ENCODE measurements at places on chromosomes 4 and X. TPM values are rescaled to one million over a fixed set of nuclear protein-coding genes. Genes with fewer than 3 reads are reported as not detected.

SHROOM2 gene
- total RNA-seq = 8.8 TPM

NEUROG2 gene
- not detected for total RNA-seq

XG gene
- total RNA-seq = 5.9 TPM

SLC39A8 gene
- total RNA-seq = 27.7 TPM

PRSS48 gene
- not detected for total RNA-seq

FAM9B gene
- not detected for total RNA-seq

CYBB gene
- 6.9 TPM for total RNA-seq

DNA sequence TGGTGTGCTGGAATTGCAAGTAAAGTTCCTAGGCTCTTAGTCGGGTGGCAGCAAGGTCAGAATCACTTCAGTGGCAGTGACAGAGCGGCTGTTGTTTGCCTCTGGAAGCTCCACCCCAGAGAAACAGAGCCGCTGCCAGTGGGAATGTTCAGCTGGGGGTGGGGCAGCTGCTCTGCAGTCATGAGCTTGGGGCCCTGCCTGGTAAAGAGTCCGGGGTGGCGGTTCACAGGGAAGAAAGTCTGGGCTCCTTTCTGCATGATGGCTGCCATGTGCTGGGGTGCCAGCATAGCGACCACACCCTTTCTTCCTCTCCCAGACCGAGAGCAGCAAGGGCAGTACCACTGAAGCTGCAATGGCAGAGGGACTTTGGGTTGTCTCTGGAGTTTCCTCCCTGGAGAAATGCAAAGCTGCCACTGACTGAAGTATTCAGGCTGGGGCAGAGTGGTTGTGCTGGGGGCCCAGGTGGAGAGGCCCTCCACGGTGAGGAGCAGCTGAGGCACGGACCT lies 108.8 kb upstream of the CENPE start:
- no peak for DNase-seq

GRCh38 chr4:105241451-105241850 lies 94.8 kb downstream of the TET2 start:
- no peak for DNase-seq

DNA sequence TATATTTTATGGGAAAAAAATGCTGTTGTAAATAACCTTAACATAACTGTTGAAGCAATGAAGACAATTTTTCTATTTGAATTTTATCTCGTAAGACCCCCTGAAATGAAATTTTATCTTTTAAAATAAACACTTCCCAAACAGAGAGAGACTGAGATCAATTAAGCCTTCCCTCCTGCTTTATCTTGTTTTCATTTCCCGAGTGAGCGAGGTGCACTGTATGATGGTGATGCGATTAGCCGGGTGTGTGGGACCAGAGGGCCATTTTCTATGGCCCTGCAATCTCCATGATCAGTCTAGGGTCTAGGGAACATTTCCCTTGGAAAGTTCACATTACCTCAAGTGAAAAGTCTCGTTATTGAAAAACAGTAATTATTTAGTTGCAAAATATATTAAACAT lies 134.1 kb upstream of the MID1 start:
- DNase-seq = no peak

DNA sequence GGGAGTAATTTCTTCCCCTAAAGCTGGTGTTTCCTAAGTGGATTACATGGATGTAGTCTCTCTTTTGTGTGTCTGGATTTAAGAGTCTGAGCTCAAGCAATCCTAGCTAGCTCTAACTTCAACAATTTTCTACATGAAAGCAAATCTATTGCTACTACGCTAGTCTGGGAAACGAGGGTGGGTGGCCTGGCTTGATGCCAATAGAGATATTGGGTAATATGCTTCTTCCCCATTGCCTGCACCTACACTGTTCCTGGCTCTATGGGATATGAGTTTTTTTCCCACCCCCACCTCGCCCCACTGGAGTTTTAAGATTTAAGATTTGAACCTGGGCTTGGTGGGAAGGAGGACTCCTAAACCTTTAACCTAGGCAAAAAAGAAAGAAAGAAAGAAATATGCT lies 158.8 kb downstream of the RBM46 start:
- no peak for DNase-seq

DNA sequence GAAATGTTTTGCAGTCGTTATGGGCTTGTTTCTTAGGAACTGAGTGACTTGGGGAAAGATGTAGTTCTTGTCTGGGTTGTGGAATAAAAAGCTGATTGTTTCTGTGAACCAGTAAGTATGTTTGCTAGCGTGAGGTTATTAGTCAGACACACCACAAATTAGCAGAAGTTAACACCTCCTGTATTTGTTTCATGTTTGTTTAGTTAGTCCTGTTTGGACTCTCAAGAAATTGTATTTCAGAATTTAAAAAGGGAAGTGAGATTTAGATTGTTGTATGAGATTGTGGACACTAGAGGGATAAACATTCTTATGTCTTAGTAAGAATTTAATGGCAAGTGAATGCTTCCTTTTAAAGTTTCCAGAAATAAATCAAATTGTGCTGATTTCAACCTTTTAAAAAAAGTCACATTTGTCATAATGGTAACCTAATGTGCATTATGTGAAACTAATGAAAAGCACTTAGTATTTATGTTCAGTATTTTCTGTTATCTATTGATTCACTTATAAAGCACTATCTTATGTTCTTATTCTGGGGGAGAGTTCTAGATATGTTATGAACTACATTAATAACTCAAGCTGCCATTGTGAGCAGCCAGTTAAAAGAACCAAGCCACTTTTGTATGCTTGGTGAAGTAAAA lies 25.6 kb downstream of the ATP10D start:
- no peak for DNase-seq

GRCh38 chr4:25863347-25863784 lies 578 bp upstream of the SEL1L3 start:
- no peak for DNase-seq

- no peak for DNase-seq
Observed at GRCh38 chrX:41429592-41429991, 17.6 kb upstream of the NYX start.

- DNase-seq = no peak
Observed at GRCh38 chr4:23130845-23131244, 438.1 kb downstream of the GBA3 start.

DNA sequence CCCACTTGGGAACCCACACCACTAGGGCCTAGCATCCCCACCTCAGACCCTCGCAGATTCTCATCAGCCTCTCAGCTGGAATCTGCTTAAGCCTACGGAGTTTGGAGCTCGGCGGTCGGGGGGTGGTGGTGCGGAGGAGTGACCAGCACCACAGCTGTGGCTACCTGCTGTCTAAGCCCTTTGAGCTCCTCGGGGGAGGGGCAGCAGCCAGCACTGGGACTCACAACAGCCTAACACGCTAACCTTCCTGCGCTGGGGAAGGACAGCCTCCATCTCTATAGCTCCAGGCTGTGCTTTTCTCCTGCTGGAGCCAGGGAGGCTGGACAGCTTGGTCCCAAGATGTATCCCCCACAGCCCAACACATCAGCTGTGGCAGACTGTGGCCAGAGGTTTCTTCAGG lies 281.5 kb downstream of the USP46 start:
- DNase-seq = no peak

DNA sequence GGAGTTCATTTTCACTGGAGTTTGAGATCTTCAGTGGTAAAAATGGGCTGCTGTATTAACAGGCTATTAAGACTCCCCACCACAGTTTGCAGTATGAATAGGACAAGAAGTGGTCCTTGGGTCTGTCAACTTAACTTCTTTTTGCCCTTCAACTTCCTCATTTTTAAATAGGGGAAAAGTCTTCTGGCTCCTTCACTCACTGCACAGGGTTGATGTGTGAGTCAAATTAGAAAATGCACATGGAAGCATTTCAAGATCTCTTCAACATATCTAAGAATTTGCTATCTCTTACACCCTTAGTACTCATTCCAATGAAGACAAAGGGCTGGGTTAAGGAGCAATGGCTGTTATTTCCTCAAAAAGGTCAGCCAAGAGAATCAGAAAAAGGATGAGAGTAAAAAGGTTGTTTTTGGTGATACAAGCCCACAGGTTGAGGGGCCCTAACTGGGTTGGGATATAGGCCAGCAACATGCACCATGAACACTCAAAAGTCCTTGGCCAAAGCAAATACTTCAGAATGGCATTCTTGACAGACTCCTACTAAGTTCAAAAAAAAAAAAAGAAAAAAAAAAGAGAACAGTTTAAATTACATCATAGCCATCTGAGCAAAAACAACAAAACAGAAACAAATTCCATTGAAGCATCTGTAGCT lies 13.4 kb downstream of the PDE5A start:
- DNase-seq = no peak

- no peak for DNase-seq
Observed at GRCh38 chr4:112840061-112840460, 203.1 kb downstream of the LARP7 start.

- DNase-seq = no peak
Observed at GRCh38 chr4:99998062-99998867, 48.2 kb upstream of the H2AZ1 start.

GRCh38 chr4:146004730-146005129 lies 66.1 kb upstream of the ZNF827 start:
- DNase-seq = no peak

DNA sequence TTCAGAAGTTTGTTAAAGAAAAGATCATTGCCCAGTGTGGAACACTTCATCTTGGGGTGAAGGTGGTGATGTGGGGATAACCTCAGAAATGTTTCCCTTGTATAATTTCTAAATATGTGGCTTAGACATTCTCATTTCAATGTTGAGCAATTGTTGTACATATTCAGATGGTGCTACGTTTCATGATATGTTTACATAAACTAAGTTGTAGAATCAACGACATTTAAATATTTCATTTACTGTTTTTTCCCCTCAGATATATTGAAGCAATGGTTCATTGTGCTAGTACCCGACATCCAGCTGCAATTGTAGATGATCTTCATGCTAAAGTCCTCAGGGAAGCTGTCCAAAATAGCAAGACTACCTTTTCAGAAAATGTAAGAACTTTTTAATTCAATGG lies 92.6 kb downstream of the BLTP1 start:
- no peak for DNase-seq

DNA sequence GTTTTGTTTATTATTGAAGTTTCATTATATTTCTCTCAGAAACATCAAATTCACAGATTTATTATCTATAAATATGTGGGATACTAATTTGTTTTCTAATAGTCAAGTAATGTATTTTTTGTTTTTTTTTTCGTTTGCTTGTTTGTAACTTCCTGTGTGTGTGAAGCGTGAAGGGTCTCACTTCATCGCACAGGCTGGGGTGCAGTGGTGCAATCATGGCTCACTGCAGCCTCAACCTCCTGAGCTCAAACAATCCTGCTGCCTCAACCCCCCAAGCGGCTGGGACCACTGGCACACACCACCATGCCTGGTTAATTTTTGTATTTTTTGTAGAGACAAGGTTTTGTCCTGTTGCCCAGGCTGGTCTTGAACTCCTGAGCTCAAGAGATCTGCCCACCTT lies 55.1 kb downstream of the SH3RF1 start:
- no peak for DNase-seq

DNA sequence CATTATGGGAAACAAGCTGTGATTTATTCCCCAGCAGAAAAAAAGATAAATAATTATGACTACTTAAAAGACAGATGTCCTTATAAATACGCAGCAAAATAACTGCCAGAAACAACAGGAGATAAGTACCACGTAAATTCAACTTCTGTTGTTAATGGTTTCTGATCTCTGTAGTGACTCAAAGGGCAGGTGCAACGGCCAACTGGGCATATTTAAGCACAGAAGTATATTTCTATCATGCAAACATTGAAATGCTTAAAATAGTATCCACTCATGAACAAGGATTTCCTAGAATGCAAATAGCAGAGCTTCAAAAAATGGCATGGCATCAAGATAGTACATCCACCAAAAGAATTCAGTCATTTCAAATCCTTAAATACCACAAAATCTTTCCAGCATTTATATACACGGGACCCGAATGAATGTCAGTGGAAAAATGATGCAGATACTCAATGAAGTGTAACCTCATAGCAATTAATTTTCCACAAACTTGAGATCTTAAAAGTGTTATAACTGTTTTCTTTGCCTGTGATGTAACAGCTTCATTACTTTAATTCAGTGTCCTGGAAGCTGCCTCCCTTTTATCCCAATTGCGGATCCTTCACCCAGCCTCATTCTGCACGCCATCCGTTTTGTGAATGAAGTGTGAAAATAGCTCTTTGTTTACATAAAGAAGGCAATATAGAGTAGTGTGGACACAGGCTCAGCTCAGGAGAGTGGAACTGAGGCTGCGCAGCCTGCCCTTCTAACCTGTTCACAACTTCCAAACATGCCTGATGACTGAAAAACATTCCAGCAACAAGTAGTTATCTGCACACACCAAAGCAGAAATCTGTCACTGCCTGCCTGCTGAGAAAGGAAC lies 10.2 kb downstream of the PDGFC start:
- DNase-seq = no peak

DNA sequence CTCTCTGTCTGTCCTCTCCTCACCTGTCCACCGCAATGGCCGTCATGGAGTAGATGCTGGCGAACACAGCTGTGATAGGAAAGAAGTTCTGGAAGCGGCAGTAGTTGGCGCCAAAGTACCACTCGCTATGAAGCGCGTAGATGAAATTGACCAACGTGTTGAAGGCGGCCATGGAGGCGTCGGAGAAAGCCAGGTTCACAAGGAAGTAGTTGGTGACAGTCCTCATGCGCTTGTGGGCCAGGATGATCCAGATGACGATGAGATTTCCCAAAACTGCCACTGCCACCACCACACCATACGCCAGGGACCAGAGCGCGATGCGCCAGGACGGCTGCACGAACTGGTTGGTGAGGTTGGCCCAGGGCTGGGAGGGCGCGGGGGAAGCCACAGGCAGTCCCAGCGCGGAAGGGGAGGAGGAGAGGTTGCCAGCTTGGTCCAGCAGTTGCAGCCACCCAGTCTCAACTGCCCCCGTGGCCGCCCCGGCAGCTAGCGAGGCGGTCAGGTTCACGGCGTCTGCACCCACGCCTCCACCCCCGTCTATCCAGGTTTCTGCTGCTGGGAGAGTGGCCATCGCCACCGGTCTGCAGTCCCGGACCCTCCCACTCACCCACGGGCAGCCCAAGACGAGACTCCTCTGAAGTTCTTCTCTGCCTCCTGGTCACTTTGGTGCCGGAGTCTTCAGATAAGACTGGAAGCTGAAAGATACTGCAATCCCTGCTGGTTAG lies 518 bp downstream of the TACR3 start:
- no peak for DNase-seq

- no peak for DNase-seq
Observed at GRCh38 chrX:13750204-13750603, 15.7 kb downstream of the OFD1 start.

GRCh38 chr4:41483771-41484170 lies 54.2 kb upstream of the LIMCH1 start:
- no peak for DNase-seq

GRCh38 chrX:46587158-46587557 lies 13.6 kb downstream of the CHST7 start:
- DNase-seq = no peak

GRCh38 chrX:11558972-11559371 lies 106.7 kb downstream of the ARHGAP6 start:
- DNase-seq = no peak

GRCh38 chr4:26269038-26269437 lies 51.8 kb upstream of the RBPJ start:
- DNase-seq = no peak

DNA sequence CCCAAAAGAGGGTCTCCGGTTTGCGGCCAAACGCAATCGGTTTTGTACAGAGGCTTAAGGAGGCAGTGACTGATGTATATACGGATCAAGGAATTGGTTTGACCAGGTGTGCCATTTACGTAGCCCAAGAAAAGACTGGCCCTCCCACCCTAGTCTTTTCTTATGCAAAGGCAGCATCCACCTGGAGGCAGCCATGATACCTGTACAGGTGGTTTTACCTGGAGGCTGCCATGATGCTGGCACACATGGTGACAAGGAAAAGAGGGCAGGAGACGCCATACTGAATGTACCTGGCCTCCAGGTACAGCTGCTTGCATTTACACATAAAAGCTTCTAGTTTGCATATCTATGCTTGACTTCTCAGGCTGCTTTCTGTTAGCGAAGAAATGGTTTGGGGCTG lies 917.7 kb upstream of the INTU start:
- DNase-seq = no peak
